GF-D8 (cell line): ENCODE measurements at places on chromosomes 3 and 15.

- no peak for DNase-seq
Measured at GRCh38 chr15:31867536-31868442, 162.5 kb upstream of the CHRNA7 start.

DNA sequence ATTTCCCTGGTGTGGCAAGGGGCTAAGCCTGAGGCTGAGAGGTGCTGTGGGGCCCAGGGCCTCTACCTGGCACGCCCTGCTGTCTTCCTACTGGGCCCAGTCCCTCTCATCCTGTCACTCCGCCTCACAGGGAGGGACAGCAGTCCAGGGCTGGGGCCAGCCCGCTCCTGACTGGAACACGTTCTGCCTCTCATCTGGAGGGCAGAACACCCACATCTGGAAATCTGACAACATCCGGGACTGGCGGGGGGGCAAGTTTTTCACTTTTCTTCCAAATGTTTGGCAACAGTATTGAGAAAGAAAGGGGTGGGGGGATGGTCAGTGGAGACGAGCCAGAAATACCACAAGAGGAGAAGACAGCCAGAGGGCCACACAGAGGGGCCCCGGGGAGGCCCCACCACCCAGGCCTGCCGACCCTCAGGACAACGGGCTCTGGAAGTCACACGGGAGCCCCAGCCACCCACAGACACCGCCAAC is 1.8 kb upstream of the MYL3 start:
- no peak for DNase-seq

- no peak for DNase-seq
Measured at GRCh38 chr3:140416666-140417065, 261.2 kb upstream of the TRIM42 start.

GRCh38 chr3:39467394-39468107 is at the start of gene MOBP:
TSS of gene MOBP (plus strand) at chr3:39467680. CDS start at chr3:39502070, 34,390 bp downstream.
- no peak for DNase-seq

GRCh38 chr15:69600556-69601085 is 148.0 kb downstream of the RPLP1 start:
- no peak for DNase-seq

DNA sequence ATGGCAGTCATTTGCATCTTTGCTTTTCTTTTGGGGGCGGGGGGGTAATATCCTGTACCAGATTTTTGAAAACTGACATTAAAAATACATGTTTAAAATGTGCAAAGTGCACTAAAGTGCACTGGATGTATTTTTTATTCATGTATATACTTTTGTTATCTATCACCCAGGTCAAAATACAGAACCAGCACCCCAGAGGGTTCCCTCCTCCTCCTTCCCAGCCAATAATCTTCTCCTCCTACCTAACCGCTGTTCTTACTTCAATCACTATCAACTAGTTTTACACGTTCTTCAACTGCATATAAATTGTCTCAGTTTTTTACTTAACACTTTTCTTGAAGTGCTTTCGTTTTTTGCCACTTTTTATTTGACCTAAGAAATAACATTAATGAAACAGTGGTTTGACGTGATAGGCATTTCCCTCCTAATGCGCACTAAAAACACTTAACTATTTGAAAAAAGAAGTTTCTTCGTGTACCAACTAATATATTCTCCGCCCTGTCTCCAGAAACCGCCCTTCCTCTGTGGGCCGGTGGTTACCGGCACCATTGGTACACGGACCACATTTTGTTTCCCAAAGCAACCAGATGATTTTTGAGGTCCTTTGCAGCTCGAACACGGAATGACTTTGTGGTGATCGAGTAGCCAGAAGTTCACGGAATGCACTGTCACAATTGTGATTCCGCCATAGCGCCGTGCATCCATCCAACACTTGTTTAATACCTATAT is 836 bp upstream of the AKAP13 start:
- DNase-seq: no peak

- DNase-seq: no peak
Measured at GRCh38 chr3:9213019-9213634, 36.3 kb downstream of the SRGAP3 start.

DNA sequence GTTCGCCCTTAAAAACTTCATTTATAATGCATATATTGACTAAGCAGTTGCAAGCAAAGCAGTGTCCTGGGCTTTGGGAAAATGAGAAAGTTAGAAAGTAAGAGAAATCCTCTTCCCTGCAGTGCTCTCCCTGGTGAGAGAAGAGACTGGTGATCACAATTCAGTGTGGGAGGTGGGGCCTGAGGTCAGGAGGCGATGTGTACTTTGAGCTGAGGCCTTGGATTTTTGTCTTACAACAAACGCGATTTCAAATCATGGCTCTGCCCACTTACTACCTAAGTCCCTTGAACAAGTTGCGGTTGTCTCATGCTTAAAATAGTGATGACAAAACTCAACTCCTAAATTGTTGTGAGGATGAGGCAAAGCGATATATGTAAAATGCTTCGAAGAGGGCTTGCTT is 316.3 kb upstream of the NECTIN3 start:
- DNase-seq: no peak

DNA sequence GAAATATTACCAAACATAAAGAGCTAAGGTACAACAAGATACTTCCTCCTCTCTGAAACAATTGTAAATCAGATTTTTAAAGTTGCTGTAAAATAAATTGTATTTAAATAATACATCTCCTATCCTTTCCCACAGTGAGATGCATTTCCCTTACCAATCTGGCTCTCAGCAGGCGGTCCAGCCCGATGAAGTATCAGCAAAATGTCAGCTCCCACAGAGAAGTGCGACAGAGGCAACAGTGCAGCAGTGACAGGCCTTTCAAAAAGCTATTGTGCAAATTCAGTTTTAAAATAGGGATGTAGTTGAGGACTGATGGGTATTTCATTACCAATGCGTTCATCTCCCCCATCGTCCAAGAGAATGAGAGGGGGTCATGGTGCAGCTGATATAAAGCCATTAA is 733.2 kb upstream of the GOLIM4 start:
- DNase-seq: no peak

- no peak for DNase-seq
Measured at GRCh38 chr3:170751083-170751898, 118.7 kb downstream of the RPL22L1 start.

DNA sequence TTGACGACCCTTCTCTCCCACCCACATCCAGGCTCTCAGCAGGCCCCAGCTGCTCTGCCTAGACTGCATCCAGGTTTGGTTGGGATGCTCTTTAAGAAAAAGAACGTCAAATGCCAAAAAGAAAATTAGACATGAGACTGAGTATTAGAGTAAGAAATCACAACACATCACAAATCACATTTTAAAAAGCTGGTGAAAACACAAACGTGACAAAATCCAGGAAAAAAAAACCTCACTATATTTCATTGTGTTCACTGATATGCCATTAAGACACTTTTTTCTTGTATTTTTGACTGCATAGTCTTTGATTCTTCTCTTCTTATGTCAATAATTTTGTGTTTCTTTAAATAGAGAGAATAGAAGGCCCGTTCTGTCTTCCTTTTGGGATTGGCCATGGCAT is 243.7 kb downstream of the TLE3 start:
- no peak for DNase-seq

GRCh38 chr3:57681691-57682090 is 11.2 kb downstream of the DENND6A start:
- DNase-seq: no peak

DNA sequence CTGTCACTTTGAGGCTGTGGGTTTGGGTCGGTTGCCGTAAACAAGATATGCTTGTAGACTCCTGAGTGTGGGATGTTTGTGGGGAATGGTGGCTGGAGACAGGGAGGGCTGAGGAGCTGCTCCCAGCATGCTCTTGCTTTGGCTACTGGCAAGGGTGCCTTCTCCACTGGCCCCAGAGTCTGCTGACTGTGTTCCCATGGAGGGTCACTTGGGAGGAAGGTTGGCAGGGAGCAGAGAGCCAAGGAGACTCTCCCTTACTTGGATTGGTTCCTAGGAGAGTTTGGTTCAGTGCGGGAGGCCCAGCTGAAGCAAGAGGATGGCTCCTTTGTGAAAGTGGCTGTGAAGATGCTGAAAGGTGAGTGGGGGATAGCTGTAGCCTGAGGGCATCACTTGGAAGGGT is 11.8 kb downstream of the TYRO3 start:
- no peak for DNase-seq

GRCh38 chr3:72081471-72082185 is 296.7 kb upstream of the PROK2 start:
- DNase-seq: no peak
